H9 (cell line): ENCODE measurements at places on chromosomes 12 and 14. TPM values are rescaled to one million over a fixed set of nuclear protein-coding genes. Genes with fewer than 3 reads are reported as not detected.

Gene CISTR
- total RNA-seq, result not detected in 2 replicates

Gene CLEC9A
- not detected in 2 replicates for total RNA-seq

Gene CPNE8
- 1.9 and 2.4 TPM in 2 replicates for total RNA-seq

GRCh38 chr14:59189091-59189785, 771 bp downstream of the DAAM1 start:
- peak overlapping the region; percentile 80 for H3K4me3 ChIP-seq
- H3K27me3 ChIP-seq, result peaks cover 3% of the 10 kb centered on the region; the same call in 1 of the 2 replicates
- H3K36me3 ChIP-seq, result no peaks in the 10 kb centered on the region

DNA sequence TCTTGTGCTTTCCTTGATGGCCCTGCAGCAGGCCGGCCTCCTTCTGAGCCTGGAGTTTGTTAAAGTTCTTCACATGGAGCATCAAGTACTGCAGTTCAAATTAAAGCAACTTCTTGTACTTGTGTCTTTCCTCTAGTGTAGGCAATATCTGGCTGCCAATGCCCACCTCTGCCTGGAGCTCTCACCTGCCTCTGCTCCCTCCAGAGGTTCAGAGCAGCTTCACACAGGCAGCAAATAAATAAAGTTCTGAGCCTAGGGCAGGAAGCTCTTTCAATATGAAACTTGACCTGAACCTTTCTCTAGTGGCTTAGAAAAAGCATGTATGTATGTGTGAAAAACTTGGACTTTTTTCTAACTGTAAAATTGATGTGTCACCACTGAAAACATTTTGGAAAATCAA, 65.9 kb downstream of the ITPR2 start:
- H3K36me3 ChIP-seq, result peaks cover 4% of the 10 kb centered on the region; the same call in 2 of the 3 replicates
- no peaks in the 10 kb centered on the region; the same call in 1 of the 2 replicates for H3K4me1 ChIP-seq
- H3K27me3 ChIP-seq, result no peaks in the 10 kb centered on the region
- H3K27ac ChIP-seq, result no peak overlapping the region

DNA sequence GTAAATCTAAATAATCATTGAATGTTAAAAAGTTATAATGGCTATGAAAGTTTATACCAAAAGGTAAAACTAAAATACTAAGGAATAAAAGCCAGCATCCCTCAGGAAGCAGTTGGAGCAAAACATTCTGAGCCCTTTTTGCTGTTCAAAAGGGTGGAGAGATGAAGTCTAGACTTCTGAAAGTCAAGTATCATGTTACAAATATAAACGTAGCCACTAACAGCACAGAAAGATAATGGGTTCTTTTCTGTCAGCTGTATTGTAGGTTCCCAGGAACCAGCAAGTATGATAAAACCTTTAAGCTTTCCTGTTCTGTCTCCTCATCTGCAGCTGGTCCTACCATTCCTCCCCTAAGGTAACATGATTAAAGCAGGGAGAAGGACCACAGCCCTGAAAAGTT, 16.4 kb upstream of the PLD4 start:
- no peaks in the 10 kb centered on the region for H3K4me1 ChIP-seq
- no peak overlapping the region for H3K4me3 ChIP-seq
- no peaks in the 10 kb centered on the region for H3K27me3 ChIP-seq
- H3K27ac ChIP-seq, result no peak overlapping the region
- no peak for DNase-seq

- H3K4me1 ChIP-seq, result no peaks in the 10 kb centered on the region
- no peaks in the 10 kb centered on the region for H3K36me3 ChIP-seq
- no peaks in the 10 kb centered on the region for H3K27me3 ChIP-seq
- no peak overlapping the region for H3K27ac ChIP-seq
- H3K4me3 ChIP-seq, result no peak overlapping the region
Observed at GRCh38 chr14:96782436-96782835, 14.7 kb upstream of the VRK1 start.

- H3K27me3 ChIP-seq, result no peaks in the 10 kb centered on the region
- no peaks in the 10 kb centered on the region for H3K36me3 ChIP-seq
- no peak overlapping the region for H3K4me3 ChIP-seq
- DNase-seq, result no peak
Observed at GRCh38 chr14:94697773-94698556, 71.9 kb downstream of the GSC start.

GRCh38 chr12:12590961-12591360, 20.7 kb upstream of the CREBL2 start:
- H3K4me3 ChIP-seq, result no peak overlapping the region
- no peaks in the 10 kb centered on the region for H3K27me3 ChIP-seq
- DNase-seq, result no peak

DNA sequence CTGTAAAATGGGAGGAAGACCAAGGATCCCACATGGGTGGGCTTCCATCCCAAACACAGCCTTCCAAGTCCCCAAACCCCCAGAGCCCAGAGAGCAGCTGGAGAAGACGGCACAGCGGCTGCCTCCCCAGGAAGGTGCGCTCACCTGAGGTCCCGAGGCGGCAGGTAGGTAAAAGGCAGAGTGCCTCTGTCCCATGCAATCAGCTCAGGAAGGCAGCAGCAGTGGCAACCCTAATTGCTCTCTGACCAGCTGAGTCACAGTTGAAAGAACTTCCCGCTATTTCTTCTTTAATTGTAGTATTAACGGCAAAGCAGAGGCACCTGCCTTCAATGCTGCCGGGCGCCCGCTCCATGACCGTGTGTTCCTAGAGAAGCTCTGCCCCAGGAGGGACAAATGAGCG, 91.1 kb upstream of the BCL11B start:
- H3K4me3 ChIP-seq, result no peak overlapping the region
- no peaks in the 10 kb centered on the region for H3K36me3 ChIP-seq
- H3K27ac ChIP-seq, result no peak overlapping the region
- H3K27me3 ChIP-seq, result no peaks in the 10 kb centered on the region
- DNase-seq, result no peak

GRCh38 chr14:100495917-100496316, 91.3 kb downstream of the BEGAIN start:
- H3K36me3 ChIP-seq, result no peaks in the 10 kb centered on the region
- no peak overlapping the region for H3K4me3 ChIP-seq
- H3K4me1 ChIP-seq, result no peaks in the 10 kb centered on the region
- H3K27ac ChIP-seq, result no peak overlapping the region
- DNase-seq, result no peak

DNA sequence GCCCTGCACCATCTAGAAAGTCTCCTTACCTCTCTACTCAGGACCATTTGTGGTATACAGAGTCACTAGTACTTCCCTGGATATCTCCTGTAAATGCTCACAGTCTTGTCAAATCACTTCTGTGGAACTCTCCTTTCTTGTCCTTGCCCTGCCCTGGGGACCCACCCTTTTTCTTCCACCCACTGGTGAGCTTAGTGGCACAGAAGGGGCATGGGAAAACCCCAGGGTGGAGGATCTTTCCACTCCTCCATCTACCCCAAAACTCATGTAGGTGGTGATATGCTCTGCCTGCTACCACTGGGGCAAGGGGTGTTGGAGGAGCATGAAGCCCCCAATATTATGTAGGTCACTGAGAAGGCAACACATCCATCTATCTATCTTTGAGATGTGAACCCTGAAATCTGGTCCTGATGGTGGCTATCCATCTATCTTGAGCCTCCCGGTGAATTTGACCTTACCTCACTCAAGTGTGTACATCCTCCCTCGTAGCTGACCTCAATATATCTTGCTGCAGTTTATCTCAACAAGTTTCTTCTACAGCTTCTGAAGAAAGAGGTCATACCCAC, 943 bp downstream of the TESPA1 start:
- H3K36me3 ChIP-seq, result no peaks in the 10 kb centered on the region
- no peak overlapping the region for H3K27ac ChIP-seq
- H3K4me3 ChIP-seq, result no peak overlapping the region
- H3K27me3 ChIP-seq, result no peaks in the 10 kb centered on the region
- no peak for DNase-seq
- H3K4me1 ChIP-seq, result no peaks in the 10 kb centered on the region

DNA sequence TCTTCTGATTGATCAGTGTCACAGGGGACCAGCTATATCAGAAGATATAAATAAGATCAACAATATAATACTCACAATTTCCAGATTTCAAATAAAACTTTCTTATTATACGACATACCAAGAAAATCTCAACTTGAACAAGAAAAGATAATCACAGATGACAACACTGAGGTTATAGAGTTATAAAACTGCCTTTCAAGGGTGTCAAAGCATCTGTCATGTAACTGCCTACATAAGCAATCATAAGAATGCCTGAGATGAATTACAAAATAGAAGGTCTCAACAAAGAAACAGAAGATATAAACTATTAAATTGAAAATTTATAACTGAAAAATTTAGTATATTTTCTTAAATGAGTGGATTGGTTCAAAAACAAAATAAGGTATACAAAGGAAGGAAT, 659.2 kb downstream of the SLC16A7 start:
- no peaks in the 10 kb centered on the region for H3K4me1 ChIP-seq
- DNase-seq, result no peak
- no peaks in the 10 kb centered on the region for H3K36me3 ChIP-seq
- no peaks in the 10 kb centered on the region for H3K27me3 ChIP-seq

- H3K27ac ChIP-seq, result no peak overlapping the region
- no peaks in the 10 kb centered on the region for H3K27me3 ChIP-seq
- peaks cover 18% of the 10 kb centered on the region for H3K36me3 ChIP-seq
- DNase-seq, result no peak
Observed at GRCh38 chr12:4322726-4323125, 1.7 kb downstream of the TIGAR start.

DNA sequence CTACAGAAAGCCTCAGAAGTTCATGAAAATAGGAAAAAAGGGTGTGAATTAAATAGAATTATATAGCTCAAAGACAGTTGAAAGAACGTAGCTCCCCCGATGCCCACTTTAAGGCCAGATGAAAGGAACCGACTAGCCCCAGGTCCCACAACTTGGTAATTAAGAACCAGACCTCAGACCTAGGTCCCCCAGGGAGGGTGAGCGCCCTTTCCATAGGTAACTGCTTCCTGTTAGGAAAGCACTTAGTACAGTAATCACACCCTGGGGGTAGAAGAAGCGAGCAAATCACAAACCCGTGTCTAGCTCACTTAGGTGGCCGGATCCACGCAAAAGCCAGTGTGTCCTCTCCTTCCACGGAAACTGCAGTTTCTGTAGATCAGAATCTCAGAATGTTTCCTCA, 77.1 kb downstream of the PLXNC1 start:
- no peaks in the 10 kb centered on the region for H3K36me3 ChIP-seq
- H3K4me1 ChIP-seq, result peaks cover 2% of the 10 kb centered on the region; the same call in 1 of the 2 replicates
- DNase-seq, result no peak
- H3K27me3 ChIP-seq, result no peaks in the 10 kb centered on the region

- peaks cover 3% of the 10 kb centered on the region; the same call in 2 of the 3 replicates for H3K36me3 ChIP-seq
- H3K27me3 ChIP-seq, result no peaks in the 10 kb centered on the region
- H3K27ac ChIP-seq, result no peak overlapping the region
Observed at GRCh38 chr12:121911824-121912585, 6.4 kb upstream of the CFAP251 start.

DNA sequence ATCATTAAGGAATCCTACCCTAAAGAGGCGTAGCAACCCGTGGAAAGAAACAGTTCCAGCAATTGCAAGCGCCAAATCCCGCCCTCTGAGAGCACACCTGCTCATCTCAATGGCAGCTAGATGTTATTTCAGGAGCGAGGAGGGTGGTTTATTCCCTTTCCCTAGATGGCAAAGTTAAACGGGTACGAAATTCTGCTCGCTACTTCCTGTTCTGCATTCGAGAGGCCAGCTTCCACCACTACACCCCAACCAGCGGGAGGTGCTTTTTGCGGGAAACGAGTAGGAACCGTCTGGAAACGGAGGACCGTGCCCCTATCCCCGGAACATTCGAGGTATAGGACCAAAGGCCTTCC, 536 bp downstream of the VPS29 start:
- H3K4me1 ChIP-seq, result no peaks in the 10 kb centered on the region
- peak overlapping the region; percentile 99 for H3K4me3 ChIP-seq
- H3K27me3 ChIP-seq, result peaks cover 5% of the 10 kb centered on the region; the same call in 1 of the 2 replicates
- H3K36me3 ChIP-seq, result peaks cover 16% of the 10 kb centered on the region
- H3K27ac ChIP-seq, result no peak overlapping the region

GRCh38 chr14:99634443-99634842, 10.5 kb upstream of the HHIPL1 start:
- H3K27ac ChIP-seq, result no peak overlapping the region
- no peak for DNase-seq
- no peak overlapping the region for H3K4me3 ChIP-seq
- H3K36me3 ChIP-seq, result no peaks in the 10 kb centered on the region
- no peaks in the 10 kb centered on the region for H3K27me3 ChIP-seq

DNA sequence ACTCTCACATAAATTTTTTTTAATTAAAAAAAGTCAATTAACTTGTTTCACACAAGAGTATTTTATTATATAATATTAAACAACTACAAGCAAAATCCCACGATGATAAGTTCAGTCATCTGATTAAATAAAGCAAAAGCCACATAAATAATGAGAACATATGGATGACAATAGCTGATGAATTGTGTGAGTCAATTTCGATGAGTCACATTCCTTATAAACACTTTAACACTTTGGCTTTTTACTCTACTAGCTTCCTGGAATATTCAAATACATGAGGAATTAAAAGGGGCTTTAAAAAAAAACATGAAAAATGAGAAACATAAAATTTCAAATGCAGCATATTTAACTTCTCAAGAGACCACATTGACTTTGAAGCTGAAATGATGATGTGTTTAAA, 95.3 kb downstream of the BCAT1 start:
- H3K27ac ChIP-seq, result no peak overlapping the region
- H3K4me3 ChIP-seq, result no peak overlapping the region
- H3K36me3 ChIP-seq, result peaks cover 53% of the 10 kb centered on the region
- H3K27me3 ChIP-seq, result no peaks in the 10 kb centered on the region
- no peaks in the 10 kb centered on the region; the same call in 1 of the 2 replicates for H3K4me1 ChIP-seq

DNA sequence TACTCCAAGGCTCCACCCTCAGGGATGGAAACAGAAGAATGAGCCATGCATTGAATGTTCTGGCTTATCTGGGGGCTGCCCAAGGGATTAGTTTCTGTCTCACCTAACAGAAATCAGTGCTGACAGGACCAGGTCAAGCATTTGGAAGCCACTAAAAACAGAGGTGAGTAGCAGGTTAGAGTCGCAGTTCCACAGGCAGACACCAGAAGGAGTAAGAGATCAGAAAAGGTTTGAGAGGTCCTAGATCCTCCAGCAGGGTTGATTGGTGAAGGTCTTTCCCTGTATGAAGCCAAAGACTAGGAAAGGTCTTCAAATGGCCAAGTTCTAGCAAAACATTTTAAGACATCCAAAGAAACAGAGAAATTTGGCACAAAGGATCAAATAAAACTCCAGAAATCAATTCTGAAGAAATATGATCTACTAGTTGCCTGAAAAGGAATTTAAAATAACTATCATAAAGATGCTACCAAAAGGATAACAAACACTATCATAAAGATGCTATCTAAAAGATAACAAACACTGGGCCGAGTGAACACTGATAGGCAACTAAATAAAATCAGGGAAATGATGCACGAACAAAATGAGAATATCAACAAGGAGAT, 19.5 kb upstream of the TTC9 start:
- H3K27ac ChIP-seq, result no peak overlapping the region
- no peaks in the 10 kb centered on the region; the same call in 1 of the 2 replicates for H3K4me1 ChIP-seq
- H3K4me3 ChIP-seq, result no peak overlapping the region
- H3K27me3 ChIP-seq, result no peaks in the 10 kb centered on the region
- H3K36me3 ChIP-seq, result peaks cover 19% of the 10 kb centered on the region
